Mesothelial cell of epicardium (in vitro differentiated cells): ENCODE measurements at places on chromosomes 4 and X. TPM values are rescaled to one million over a fixed set of nuclear protein-coding genes. Genes with fewer than 3 reads are reported as not detected.

- no peaks in the 10 kb centered on the region for H3K27me3 ChIP-seq
- DNase-seq = no peak
- H3K4me3 ChIP-seq = no peak overlapping the region
- H3K36me3 ChIP-seq = no peaks in the 10 kb centered on the region
- H3K27ac ChIP-seq = no peak overlapping the region
- peaks cover 40% of the 10 kb centered on the region for H3K4me1 ChIP-seq
Measured at GRCh38 chr4:108834835-108835384, 72.1 kb upstream of the ETNPPL start.

GRCh38 chrX:48791063-48791820, 4.9 kb downstream of the GATA1 start:
- DNase-seq = no peak
- no peaks in the 10 kb centered on the region for H3K36me3 ChIP-seq
- H3K4me1 ChIP-seq = peaks cover 3% of the 10 kb centered on the region
- no peak overlapping the region for H3K4me3 ChIP-seq

DNA sequence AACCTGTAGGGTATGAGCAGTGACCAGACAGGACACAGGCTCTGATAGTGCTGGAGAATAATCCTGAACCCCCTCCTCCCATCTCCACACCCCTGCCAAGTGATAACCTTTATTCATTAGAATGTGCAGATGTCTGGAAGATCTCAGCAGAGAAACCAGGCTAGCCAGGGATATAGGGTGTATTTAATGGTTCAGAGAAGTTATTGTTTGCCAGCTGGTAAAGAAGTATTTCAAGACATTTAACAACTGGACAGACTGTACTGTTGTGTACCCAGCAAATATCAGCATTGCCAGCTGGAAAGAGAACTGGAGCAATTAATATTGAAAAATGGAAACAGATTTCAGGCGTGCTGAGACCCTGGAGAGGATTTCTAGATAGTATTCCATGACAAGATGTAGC, 94.5 kb downstream of the RASGEF1B start:
- no peak overlapping the region for H3K4me3 ChIP-seq
- H3K27ac ChIP-seq = no peak overlapping the region
- H3K4me1 ChIP-seq = peaks cover 15% of the 10 kb centered on the region
- no peak for DNase-seq

DNA sequence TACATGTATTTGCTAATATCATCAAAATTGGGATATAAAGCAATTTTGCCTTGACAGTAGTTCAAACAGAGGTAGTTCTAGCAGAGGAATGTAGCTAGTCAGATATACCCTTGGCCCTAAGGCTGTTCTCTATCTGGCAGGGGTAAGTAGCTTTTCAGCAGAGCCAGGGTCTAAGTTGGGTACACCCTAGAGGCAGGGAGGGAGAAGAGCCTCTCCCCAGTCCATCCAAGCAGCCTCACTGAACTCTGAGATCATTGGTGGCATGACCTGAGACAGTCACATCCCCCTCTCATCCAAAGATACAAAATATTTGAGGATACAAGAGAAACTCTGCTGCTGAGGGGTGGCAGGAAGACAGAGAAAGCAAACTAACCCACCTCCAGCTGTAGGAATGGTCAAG, 343.7 kb downstream of the DHX15 start:
- no peak overlapping the region for H3K27ac ChIP-seq
- no peak for DNase-seq
- H3K27me3 ChIP-seq = peaks cover 11% of the 10 kb centered on the region
- H3K36me3 ChIP-seq = no peaks in the 10 kb centered on the region
- peaks cover 5% of the 10 kb centered on the region for H3K4me1 ChIP-seq

- H3K4me1 ChIP-seq = peaks cover 48% of the 10 kb centered on the region
- no peaks in the 10 kb centered on the region for H3K27me3 ChIP-seq
- H3K36me3 ChIP-seq = peaks cover 6% of the 10 kb centered on the region
- H3K4me3 ChIP-seq = peak within 1 kb of the TSS; percentile 72
- H3K27ac ChIP-seq = peak within 1 kb of the TSS; percentile 91
Measured at GRCh38 chr4:76434901-76435527, at the start of gene SHROOM3. Gene SHROOM3 (plus strand): TSS chr4:76435229. CDS start chr4:76436053, 824 bp downstream.

DNA sequence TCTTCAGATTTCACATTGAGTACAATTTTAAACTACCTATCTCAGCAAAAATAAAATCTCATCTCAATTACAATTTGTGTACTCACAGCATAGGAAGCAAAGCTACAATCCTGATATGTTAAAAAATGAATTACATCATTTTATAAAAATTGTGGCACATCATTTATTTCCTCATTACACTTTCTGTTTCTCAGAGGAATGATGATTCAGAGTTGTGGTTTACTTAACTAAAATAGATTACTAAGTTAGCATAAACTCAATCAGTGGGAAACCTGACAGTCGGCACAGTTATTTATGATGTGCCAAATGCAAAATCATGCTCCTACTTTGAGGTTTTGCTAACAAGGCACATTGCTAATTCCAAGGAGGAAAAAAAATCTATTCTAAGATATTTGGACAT, 325.0 kb downstream of the FBXO8 start:
- no peak overlapping the region for H3K4me3 ChIP-seq
- no peak overlapping the region for H3K27ac ChIP-seq

DNA sequence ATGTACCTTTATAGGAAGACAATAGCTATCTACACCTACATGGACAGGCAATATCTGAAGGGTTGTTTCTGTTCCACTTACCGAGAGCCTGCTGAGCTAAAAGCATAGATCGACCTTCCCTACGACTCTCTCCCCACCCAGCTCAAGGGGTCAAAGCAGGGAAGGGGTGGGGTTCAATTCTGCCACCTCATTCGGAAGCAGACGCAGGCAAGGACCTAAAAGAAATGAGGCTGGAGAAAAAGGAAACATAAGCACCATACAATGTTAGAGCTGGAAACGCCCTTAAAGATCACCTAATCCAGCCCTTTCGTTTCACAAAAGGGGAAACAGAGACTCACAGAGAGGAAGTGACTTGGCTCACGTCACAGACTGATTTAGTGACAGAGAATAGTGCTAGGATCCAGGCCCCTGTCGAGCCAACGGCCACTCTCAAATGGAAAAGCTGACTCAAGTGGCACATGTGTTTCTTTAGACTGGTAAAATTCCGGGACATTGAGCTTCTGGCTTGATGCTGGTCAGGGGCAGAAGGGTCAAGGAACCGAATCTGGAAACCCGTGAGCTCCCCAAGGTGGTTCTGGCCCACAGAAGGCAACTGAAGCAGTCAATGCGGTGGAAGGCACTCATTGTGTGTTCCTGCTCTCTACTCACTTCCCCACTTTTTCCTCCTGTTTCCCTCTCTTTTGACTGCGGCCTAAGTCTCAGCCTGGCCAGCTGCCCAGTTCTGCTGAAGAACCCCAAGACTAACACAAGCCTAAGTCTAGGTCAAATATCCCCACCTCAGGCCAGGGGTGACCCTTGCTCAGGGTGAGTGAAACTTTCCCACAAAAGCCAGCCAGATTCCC, 7.5 kb downstream of the SEPTIN6 start:
- no peaks in the 10 kb centered on the region for H3K36me3 ChIP-seq
- H3K27ac ChIP-seq = peak overlapping the region; percentile 93
- no peaks in the 10 kb centered on the region for H3K27me3 ChIP-seq
- H3K4me1 ChIP-seq = peaks cover 21% of the 10 kb centered on the region

GRCh38 chrX:10387011-10387410, 230.2 kb downstream of the CLCN4 start:
- DNase-seq = no peak
- no peaks in the 10 kb centered on the region for H3K27me3 ChIP-seq
- H3K4me3 ChIP-seq = no peak overlapping the region
- no peaks in the 10 kb centered on the region for H3K4me1 ChIP-seq

GRCh38 chr4:81747242-81747930, 275.7 kb upstream of the RASGEF1B start:
- H3K27me3 ChIP-seq = peaks cover 1% of the 10 kb centered on the region
- no peak overlapping the region for H3K4me3 ChIP-seq
- no peak overlapping the region for H3K27ac ChIP-seq
- H3K36me3 ChIP-seq = no peaks in the 10 kb centered on the region
- no peak for DNase-seq

GRCh38 chr4:137203601-137204000, 328.7 kb downstream of the PCDH18 start:
- H3K27me3 ChIP-seq = no peaks in the 10 kb centered on the region
- no peaks in the 10 kb centered on the region for H3K4me1 ChIP-seq
- H3K36me3 ChIP-seq = peaks cover under 1% of the 10 kb centered on the region
- H3K27ac ChIP-seq = no peak overlapping the region
- H3K4me3 ChIP-seq = no peak overlapping the region

- no peak overlapping the region for H3K4me3 ChIP-seq
- no peaks in the 10 kb centered on the region for H3K27me3 ChIP-seq
- peak overlapping the region; percentile 74 for H3K27ac ChIP-seq
- DNase-seq = no peak
Measured at GRCh38 chr4:87910795-87911194, 64.7 kb upstream of the SPP1 start.

GRCh38 chr4:156781852-156782251, 189.7 kb downstream of the PDGFC start:
- H3K36me3 ChIP-seq = peaks cover 20% of the 10 kb centered on the region
- H3K4me1 ChIP-seq = peaks cover 14% of the 10 kb centered on the region
- DNase-seq = no peak
- no peak overlapping the region for H3K4me3 ChIP-seq
- no peak overlapping the region for H3K27ac ChIP-seq

DNA sequence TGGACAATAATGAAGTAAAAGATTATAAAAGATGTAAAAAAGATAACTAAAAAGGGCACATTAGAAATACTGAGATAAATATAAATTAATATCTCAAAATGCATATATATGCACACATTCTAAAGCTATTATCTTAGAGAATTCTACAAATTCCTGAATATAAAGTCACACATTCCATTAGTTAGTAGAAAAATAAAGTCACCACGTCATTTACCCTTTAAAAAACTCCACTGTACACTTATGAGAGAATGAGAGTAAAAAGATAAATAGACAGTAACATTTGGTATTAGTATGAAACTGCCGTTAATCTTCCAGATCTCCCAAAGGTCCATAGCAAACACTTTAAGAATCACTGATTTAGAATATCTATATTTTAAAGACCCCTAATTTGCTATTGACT, 67.2 kb upstream of the IL15 start:
- H3K4me1 ChIP-seq = peaks cover 16% of the 10 kb centered on the region
- no peak overlapping the region for H3K27ac ChIP-seq
- H3K4me3 ChIP-seq = no peak overlapping the region
- DNase-seq = no peak

DNA sequence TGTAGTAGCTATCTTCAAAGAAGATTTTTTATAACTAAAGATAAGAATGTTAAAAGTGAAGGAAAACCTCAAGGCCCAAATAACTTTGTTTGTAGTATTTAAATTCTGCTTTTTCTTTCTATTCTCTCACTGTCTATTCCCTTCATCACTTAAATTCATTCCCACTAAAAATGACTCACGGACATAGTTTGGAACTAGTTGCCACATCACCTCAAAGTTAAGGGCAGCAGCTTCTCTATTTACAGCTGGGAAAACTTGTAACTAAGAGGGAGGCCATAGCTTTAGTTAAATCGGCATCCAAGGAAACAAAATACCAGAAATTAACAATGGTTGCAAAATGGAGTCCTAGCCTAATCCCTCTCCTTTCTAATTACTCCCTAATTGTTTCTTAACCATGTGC, 325.4 kb upstream of the MAGEB2 start:
- H3K4me3 ChIP-seq = no peak overlapping the region
- H3K36me3 ChIP-seq = no peaks in the 10 kb centered on the region
- DNase-seq = no peak
- H3K4me1 ChIP-seq = no peaks in the 10 kb centered on the region

DNA sequence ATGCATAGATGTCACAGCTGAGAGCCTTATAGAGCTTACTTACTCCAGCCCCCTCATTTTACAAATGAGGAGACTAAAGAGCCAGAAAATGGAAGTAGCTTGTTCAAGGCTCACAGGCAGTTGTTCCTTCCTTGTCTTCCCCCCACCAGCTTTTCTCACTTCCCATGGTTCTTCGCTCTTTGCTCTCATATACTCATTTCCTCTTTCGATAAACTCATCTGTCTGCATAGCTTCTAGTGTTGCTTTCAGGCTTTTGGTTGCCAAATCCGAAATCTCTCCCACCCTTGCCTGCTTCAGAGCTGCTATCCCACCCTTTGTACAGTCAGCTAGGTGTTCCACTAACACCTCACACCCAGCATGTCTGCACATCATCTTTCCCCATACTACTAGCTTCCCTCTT, 25.0 kb upstream of the GJB1 start:
- no peaks in the 10 kb centered on the region for H3K27me3 ChIP-seq
- H3K27ac ChIP-seq = no peak overlapping the region
- H3K36me3 ChIP-seq = no peaks in the 10 kb centered on the region
- H3K4me1 ChIP-seq = no peaks in the 10 kb centered on the region

- H3K4me1 ChIP-seq = peaks cover 3% of the 10 kb centered on the region
- peak overlapping the region; percentile 95 for H3K27ac ChIP-seq
- peak overlapping the region; percentile 80 for H3K4me3 ChIP-seq
- H3K36me3 ChIP-seq = no peaks in the 10 kb centered on the region
Measured at GRCh38 chrX:37847733-37848197, 394 bp upstream of the DYNLT3 start.

- peaks cover 33% of the 10 kb centered on the region for H3K4me1 ChIP-seq
- no peaks in the 10 kb centered on the region for H3K27me3 ChIP-seq
- peak overlapping the region; percentile 87 for H3K4me3 ChIP-seq
- H3K27ac ChIP-seq = peak overlapping the region; percentile 94
- peaks cover 2% of the 10 kb centered on the region for H3K36me3 ChIP-seq
- no peak for DNase-seq
Measured at GRCh38 chrX:15737190-15737958, 696 bp upstream of the CA5B start.

GRCh38 chr4:81272671-81273070, 57.6 kb upstream of the PRKG2 start:
- H3K27ac ChIP-seq = no peak overlapping the region
- no peaks in the 10 kb centered on the region for H3K36me3 ChIP-seq
- DNase-seq = no peak
- H3K4me3 ChIP-seq = no peak overlapping the region
- H3K27me3 ChIP-seq = no peaks in the 10 kb centered on the region

ANOS1 gene
- total RNA-seq = 3.7 to 5.1 TPM (median 4.3 TPM) in 3 replicates

ARHGAP6 gene
- total RNA-seq = 5.3 to 5.6 TPM (median 5.4 TPM) in 3 replicates

ANK2 gene
- 9.2 to 11.8 TPM (median 10.4 TPM) in 3 replicates for total RNA-seq

DOCK11 gene
- 53.6 to 58.2 TPM (median 56.7 TPM) in 3 replicates for total RNA-seq

MYOZ2 gene
- total RNA-seq = 0.14 to 0.16 TPM (median 0.16 TPM) in 3 replicates

MTNR1A gene
- total RNA-seq = 0.40 to 0.80 TPM (median 0.75 TPM) in 3 replicates

TENM3 gene
- total RNA-seq = 104 to 107 TPM (median 106 TPM) in 3 replicates

MAGEA4 gene
- not detected in 3 replicates for total RNA-seq

IGFBP7 gene
- total RNA-seq = 98.5 to 114 TPM (median 107 TPM) in 3 replicates

AMTN gene
- not detected in 3 replicates for total RNA-seq
